ENCODE measurements at places on chromosomes 5 and 9. TPM values are rescaled to one million over a fixed set of nuclear protein-coding genes. Genes with fewer than 3 reads are reported as not detected.

DNA sequence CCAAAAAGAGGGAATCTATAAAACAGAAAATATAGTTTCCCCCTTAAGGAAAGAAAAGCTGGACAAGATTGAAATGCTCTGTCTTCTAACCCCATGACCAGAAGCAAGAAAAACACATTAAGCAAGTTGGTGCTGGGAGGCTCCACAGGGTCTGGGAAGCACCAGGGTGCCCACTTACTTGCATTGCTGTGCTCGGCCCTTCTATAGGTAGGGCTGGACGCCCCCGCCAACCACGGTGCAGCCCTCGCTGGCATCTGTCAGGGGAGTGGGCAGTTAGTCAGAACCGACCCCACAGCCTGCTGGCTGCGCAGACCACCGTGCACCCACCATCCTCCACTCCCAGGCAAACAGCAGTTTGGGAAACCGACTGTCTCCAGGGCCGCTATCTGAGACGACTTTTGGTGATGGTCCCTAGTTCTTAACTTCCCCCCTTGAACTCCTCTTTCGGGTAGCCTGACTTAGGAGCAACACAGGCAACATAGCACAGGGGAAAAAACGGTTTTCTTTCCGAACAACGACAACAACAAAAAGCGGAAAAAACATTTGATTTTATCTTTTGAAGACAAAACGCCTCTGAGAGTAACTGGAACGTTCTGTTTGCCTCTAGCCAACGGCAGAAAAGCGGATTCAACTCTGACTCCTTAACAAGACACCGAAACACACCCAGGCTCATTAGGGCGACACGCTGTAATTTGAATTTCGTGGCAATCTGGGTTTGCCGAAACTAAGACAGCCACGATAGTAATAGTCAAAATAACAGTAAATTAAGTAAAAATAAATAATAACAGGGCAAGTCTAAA lies 3.9 kb downstream of the IRX2 start:
- DNase-seq = no peak

DNA sequence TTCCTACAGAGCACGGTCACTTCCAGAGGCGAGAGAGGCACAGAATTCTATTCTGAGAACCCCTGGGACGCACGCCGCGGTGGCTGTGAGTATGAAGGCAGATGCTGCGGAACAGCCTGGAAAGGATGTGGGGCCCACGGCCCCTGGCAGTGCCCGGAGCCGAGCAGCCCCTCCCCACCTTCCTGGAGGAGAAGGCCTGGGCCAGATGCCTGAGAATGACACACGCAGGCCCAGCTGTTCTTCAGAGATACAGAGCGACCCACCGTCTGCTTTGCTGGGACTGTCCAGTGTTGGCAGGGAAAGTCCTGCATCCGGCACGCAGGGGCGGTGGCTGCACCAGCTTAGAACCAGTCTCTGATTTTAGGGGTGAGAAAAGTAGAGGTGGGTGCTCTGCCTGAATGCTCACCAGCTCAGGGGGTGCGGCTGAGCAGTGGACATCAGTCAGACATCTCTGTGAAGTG lies 116.7 kb upstream of the LPCAT1 start:
- DNase-seq = no peak

DNA sequence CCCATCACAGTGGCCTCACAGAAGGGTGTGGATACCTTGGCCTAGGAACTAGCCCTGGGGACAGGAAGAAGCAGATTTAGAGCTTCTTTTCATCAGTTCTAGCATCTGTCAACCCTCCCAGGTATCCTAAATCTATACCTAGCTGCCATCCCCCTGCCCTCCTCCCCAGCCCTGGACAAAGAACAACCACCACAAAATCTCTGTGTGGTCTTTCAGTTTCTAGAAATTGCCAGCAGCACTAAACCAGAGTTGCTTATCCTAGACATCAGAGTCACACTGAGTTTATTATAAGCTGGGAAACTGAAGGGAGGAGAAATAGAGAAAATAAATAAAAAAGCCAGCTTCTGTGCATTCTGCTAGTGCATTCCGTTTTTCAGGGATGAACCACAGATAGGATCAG lies 14.6 kb downstream of the CCDC180 start:
- no peak for DNase-seq

DNA sequence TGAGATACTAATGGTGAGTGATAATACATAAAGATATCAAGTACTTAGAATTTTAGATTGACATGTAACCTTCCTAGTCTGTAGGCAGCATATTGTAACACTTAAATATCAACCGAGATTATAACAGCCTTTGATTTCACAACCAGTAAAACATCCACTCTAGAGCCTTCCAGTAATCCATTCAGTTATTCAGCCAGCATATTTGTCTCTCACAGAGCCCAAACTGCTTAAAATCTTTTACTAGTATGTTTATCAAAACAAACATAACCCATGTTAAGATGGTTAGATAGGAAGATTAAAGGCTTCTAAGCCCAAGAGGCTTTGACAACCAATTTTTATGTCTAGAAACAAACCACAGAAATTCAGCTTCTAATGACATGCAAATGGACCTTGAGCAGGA lies 177.9 kb upstream of the FST start:
- no peak for DNase-seq

GRCh38 chr5:4180703-4181102 lies 585.1 kb downstream of the IRX1 start:
- DNase-seq = no peak

DNA sequence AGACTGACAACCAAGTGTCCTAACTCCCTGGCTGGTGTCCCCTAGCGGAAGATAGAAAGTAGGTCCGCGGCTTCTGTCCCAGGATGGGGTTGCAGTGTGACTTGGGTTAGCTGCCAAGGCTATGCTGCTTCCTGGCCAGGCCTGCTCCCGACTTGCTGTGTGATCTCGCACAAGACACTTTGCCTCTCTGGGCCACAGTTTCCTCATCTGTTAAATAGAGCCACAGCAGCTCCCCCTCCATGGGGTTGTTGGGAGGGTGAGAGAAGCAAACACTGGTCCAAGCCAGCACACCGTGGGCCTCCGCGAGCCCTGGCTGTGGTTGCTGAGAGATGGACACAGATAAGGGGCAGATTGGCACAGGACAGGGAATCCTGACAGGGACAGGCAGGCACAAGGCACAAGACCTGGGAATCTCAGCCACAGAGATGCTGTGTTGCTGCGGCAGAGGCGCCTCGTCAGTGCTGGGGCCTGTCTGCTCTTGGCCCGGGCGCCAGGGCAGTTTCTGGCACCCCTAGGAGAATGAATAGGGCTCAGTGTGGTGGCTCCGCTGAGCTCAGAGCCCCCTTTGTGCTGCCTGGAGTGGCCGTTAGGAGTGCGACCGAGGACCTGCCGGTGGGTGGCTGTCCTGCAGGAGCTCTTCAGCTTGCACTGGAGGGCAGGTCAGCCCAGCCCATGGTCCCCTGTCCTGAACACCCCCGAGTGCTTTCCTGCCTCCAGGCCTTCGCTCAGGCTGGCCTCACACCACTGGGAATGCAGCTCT lies 1.8 kb upstream of the SH2D3C start:
- DNase-seq = no peak

DNA sequence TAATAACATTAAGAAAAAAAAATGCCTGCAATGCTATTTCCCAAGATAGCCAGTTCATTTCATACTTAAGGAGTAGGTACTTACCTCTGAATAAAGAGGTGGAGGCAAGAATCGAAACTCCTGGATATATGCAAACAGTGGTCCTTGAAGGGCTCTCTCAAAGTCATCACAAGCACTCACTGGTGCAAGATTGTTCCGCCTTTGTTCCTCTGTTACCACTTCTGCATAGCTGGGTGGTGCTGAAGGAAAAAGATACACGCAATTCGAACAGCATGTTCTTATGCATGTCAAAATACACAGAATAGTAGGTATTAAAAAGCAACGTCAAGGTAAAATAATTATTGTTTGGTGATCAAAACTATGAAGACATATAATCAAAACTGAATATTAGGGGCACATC lies 9.5 kb downstream of the ARRDC3 start:
- DNase-seq = no peak

GRCh38 chr9:36217256-36217968 lies 26.7 kb downstream of the CLTA start:
- DNase-seq = no peak

DNA sequence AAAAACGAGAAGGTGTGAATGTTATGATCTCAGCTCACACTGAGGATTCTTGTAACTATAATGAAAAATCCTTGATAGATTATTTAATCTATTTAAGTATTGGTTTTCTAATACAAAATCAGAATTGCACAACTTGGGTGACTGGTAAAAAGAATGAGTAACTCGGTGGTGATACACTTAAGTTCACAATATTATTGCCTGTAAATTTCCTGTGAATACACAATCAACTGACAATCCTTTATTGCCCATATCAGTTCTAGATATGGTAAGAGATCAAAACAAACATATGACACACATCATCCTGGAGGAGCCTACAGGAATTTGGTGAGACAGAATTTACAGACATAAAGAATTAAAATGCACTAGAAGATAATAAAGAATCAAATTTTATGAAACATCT lies 14.1 kb upstream of the LURAP1L start:
- DNase-seq = no peak

- DNase-seq = no peak
Measured at GRCh38 chr5:180201051-180201987, 7.7 kb downstream of the RASGEF1C start.

- DNase-seq = no peak
Measured at GRCh38 chr5:150642991-150643710, 2.7 kb downstream of the SYNPO start.

The IL7R gene
- 5.5 TPM for total RNA-seq

The PROB1 gene
- total RNA-seq = 0.25 TPM

The IFNA13 gene
- not detected for total RNA-seq
